KG1 (cell line): ENCODE measurements at places on chromosomes 3 and 15.
A peak's percentile ranks its signal among the peaks of the same experiment; 100 is the strongest.

DNA sequence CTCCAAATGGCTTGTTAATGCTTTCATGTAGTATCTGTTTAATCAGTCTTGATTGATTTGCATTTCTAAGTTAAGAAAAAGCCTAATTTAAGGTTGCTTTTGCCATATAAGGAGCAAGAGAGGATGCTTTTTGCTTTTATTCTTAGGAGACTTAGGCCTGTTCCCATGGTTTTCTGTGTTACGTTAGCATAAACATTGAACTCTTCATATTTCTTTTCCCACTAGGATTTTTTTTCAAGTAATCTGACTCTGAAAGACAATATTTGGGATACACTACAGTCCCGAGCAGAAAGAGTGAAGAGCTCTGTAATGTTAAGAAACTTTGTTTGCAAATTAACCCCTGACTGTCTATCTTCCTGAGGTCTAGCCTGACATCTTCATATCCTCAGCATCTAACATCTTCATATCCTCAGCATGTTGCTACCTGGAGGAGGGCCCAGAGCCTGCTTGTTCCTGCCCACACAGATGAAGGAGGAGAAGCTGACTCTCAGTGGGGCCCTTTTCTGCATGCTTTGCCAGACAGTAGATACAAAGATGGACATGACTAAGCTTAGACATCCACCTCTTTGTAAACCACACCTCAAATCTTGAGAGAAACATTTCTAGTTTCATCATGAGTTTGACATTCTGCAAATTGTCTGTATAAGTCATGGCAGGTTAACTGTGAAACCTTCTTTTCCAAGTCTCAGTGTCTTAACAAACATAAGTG, 86.2 kb upstream of the COL6A5 start:
- DNase-seq = no peak

DNA sequence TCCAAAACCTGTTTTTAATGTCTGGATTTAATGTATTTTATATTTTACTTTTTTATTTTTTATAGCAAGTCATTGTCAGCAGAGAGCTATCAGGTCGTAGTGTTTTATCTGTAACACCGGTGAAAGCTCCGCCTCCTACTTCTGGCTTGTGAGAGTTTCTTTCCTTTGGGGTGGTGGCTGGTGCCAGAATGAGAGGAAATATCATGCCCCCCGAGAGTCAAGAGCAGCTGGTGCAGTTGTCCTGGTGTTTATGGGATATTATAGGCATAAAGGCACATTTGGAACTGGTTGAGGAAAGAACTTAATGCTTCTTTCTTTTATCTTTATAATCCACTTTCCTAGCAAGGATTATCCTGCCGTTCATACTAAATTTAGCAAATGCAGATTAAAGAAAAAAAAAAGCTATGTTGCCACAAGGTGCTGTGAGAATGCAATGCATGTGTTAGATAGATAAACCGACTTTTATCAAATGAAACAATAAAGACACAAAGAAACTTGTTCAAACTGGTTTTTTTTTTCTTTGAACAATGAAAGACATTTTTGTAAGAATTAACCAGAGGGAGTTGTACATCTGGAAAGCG, 260.1 kb upstream of the PLSCR5 start:
- DNase-seq = no peak

- peak; percentile 77 for DNase-seq
Measured at GRCh38 chr15:55290528-55291057, 980 bp upstream of the RAB27A start.

DNA sequence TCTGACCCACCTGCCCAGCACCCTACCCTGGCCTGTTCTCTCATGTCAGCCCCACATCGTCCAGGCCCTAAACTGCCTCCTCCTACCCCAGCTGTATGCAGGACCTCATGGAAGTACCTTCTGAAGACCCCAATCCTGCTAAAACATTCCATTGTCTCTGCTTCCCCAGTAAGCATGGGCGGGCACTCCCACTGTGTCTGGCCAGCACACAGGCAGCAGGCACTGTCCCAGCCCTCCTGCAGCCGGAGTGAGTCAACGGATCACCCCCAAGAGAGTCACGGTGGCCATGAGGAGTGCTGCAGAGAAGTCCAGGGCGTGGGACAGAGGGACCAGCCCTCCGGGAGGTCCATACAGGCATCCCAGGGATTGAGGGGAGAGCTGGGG, 36.4 kb upstream of the SLCO2A1 start:
- DNase-seq = no peak

DNA sequence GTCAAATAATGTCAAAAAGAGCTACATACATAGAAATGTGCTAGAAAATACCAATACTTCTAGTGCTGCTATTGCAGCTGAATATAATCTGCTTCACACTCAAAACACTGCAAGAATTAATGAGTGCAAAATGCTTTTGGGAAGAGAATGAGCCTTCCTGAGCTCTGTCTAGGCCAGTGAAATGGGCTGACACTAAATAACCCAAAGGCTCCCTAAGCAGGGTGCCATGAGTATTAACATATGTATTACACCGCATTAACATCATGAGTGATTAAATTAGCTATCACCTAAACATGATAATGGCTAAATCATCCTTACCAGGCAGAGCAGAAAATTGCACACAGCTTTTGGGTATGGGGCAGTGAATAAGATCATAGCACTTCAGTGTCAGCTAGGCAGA, 806.3 kb upstream of the NECTIN3 start:
- DNase-seq = no peak

DNA sequence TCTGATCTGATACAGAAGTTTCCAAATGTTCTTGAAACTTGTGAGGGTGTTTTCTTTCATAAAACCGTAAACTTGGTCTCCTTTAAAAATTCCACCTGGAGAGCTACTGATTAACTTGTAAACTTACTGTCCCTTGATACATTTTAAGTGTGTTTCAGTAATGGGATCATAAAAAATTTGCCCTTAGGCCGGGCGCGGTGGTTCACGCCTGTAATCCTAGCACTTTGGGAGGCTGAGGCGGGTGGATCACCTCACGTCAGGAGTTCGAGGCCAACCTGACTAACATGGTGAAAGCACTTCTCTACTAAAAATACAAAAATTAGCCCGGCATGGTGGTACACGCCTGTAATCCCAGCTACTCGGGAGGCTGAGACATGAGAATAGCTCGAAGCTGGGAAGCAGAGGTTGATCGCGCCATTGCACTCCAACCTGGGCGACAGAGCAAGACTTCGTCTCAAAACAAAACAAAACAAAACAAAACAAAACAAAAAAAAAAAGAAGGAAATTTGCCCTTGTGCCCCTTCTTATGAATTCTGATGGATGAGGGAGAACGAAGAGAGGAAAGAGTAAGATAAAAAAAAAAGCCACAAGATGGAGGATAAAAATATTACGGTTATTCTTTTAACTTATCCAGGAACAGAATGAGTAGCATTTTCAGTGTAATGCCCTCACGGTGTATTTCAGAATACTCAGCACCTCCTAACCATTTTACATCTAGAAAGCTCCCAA, 32.1 kb upstream of the AP4E1 start:
- DNase-seq = no peak

- DNase-seq = no peak
Measured at GRCh38 chr15:63019511-63020109, 22.9 kb upstream of the TPM1 start.

DNA sequence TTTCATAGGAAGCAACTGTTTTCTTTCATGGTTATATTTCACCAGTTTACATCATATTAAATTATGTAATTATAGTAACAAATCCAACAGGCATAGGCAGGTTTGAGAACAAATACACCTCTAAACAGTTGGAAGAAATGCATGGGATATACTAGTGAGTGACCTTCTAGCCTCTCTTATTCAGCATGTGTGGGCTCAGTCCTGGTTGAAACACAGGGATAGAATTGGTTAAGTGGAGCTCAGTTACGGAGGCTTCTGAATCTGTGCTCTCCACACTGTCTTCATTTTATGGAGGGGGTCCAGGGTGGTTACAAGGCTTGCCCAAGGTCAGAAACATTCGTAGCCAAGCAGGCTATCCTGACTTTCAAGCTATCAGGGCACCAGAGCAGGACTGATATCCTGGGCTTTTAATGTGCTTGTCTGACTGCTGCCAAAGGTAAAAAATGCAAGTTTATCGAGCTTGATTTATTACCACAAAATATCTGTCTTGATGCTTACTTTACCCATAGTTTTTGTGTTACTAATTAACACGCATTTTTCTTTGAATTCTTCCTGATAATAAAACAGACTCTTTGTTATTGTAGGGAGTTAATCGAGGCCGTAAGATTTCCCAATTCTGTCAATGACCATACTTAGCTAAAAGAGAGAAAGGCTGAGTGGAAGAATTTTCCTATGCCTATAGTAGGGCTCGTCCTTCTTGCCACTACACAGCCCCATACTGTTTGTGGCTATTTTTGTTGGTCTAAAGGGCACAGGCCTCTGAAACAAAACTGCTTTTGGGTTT, 89.6 kb downstream of the FILIP1L start:
- no peak for DNase-seq

- no peak for DNase-seq
Measured at GRCh38 chr3:138114431-138114918, 933 bp downstream of the DZIP1L start.

- no peak for DNase-seq
Measured at GRCh38 chr3:18527691-18528090, 102.6 kb upstream of the SATB1 start.

DNA sequence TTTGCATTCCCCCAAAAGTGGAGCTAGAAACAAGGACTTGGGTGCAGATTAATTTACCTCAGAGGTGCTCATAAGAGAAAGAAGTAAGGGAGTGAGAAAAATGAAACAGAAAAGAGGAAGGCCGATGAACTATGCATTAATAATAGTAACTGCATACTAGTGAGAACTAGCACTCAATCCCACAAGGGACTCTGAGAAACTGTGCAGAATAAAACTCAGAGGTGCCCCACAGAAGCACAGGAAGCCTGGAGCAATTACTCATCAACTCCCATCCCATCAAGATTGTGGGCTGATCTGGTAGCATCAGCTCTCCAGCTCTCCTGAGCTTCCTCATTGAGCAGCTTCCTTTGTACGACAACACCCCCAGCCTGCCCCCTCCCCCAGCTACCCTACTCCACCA, 50.8 kb downstream of the CLDN18 start:
- no peak for DNase-seq

GRCh38 chr15:51132384-51133139, 37.9 kb upstream of the TNFAIP8L3 start:
- DNase-seq = no peak

GRCh38 chr15:78306176-78306774, 6.9 kb upstream of the SKIC8 start:
- DNase-seq = no peak

GRCh38 chr3:65030847-65031463, 343.2 kb upstream of the ADAMTS9 start:
- no peak for DNase-seq

- no peak for DNase-seq
Measured at GRCh38 chr3:56467801-56468183, 475 bp downstream of the ERC2 start.

- no peak for DNase-seq
Measured at GRCh38 chr3:64798316-64798715, 110.5 kb upstream of the ADAMTS9 start.

- no peak for DNase-seq
Measured at GRCh38 chr15:99582508-99582960, 16.8 kb downstream of the MEF2A start.

DNA sequence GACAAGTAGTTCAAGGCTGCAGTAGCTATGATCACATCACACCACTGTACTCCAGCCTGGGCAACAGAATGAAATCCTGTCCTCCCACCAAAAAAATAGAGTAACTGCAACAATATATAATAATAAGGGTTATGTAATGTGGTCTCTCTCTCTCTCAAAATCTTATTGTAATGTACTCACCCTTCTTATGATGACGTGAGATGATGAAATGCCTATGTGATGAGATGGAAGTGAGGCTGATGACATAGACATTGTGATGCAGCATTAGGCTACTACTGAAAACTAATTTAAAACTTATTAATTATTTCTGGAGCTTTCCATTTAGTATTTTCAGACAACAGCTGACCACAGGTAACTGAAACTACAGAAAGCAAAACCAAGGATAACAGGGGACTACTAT, 27.4 kb downstream of the TASOR start:
- DNase-seq = no peak

DNA sequence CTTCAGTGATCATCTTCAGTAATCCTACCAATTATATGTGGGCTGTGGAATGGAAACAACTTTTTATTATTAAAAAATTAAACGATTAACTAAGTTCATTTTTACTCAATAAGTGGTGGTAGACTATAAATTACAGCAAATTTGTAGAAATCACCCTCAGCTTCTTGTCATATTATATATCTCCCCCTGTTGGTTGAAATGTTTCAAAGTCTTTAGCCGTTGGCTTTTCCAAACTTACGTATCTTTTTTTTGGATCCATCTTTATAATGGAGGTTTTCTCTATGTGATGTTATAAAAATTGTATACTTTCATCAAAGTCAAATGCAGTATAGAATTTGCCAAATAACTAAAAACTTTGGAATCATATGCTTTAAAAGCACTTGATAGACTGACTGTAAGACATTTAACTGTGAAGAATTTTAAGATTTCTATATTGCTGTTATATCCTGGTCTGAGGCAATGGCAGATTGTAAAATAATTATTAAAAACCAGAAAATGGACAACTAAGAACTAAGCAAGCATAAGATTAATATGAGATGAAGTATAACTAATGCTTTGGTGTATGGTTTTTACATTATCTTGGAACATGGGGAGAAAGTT, 44.7 kb downstream of the ATP11B start:
- no peak for DNase-seq

- DNase-seq = no peak
Measured at GRCh38 chr15:42172475-42172874, 16.0 kb upstream of the PLA2G4F start.
